ENCODE measurements at places on chromosomes 3 and 15.
A peak's percentile ranks its signal among the peaks of the same experiment; 100 is the strongest.

DNA sequence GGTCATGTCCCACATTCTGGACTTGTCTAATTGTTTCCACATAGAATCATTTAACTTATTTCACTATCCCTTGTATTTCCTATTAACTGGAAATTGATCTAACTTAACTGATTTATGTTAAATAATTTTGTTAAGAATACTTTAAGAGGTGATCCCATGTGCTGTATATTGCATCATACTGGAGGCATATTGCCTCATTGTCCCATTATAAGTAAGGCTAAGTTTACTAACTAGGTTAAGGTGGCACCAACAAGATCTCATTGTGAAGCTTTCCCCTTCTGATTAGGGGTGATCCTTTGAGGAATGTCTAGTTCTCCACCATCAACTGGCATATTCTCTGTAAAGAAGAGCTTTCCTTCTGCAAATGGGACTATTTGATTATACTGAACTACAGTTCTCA is 24.4 kb downstream of the MAP1A start:
- no peak for DNase-seq

GRCh38 chr3:65854606-65855304 is 184.0 kb downstream of the MAGI1 start:
- no peak for DNase-seq

- no peak for DNase-seq
Observed at GRCh38 chr3:174620138-174620537, 239.0 kb upstream of the NAALADL2 start.

DNA sequence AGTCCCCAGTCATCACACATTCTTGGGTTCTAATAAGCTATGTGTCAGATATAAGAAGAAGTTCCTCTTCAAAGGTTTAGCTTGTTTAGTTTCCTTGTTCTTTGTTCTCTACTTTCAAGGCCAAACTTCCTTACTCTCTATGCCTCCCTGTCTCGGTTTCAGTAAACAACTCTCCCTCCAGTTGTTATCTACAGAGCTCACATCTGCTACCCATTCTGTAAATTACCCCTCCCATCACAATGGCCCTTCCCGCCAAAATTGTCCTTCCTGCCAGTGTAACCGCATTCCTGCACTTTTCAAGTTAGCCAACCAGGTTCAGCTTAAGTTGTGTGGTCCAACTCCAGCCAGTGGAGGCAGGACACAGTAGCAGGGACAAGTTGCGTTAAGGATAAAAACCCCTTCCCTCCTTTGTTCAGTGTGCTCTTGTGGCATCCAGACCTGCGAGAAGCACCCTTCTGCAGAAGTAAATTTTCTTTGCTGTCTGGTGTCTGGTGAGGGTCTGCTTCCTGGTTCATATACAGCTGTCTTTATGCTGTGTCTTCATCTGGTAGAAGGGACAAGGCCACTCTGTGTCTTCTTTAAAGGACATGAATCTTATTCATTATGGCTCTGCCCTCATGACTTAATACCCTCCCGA is 342.1 kb upstream of the GRM7 start:
- no peak for DNase-seq

- no peak for DNase-seq
Observed at GRCh38 chr3:196517162-196517800, 2.1 kb upstream of the SMCO1 start.

GRCh38 chr15:99826157-99826780 is 93.0 kb upstream of the LYSMD4 start:
- no peak for DNase-seq

DNA sequence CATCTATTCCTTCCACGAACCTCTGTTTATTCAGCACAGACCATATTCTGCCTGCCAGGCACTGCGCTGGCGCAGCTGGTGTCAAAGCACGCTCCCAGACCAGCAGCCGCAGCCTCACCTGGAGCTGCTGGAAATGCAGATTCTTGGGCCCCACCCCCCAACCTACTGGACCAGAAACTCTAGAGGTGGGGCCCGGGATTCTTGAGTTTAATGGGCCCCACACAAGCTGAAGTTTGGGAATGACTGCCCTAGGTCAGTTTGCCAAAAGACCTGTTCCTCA is 7.0 kb downstream of the CHST13 start:
- DNase-seq = no peak

GRCh38 chr3:109387201-109387600 is 49.9 kb upstream of the DPPA4 start:
- no peak for DNase-seq

- no peak for DNase-seq
Observed at GRCh38 chr15:80289528-80290495, 37.8 kb upstream of the CTXND1 start.

- no peak for DNase-seq
Observed at GRCh38 chr3:101812895-101813294, 33.9 kb downstream of the NXPE3 start.

DNA sequence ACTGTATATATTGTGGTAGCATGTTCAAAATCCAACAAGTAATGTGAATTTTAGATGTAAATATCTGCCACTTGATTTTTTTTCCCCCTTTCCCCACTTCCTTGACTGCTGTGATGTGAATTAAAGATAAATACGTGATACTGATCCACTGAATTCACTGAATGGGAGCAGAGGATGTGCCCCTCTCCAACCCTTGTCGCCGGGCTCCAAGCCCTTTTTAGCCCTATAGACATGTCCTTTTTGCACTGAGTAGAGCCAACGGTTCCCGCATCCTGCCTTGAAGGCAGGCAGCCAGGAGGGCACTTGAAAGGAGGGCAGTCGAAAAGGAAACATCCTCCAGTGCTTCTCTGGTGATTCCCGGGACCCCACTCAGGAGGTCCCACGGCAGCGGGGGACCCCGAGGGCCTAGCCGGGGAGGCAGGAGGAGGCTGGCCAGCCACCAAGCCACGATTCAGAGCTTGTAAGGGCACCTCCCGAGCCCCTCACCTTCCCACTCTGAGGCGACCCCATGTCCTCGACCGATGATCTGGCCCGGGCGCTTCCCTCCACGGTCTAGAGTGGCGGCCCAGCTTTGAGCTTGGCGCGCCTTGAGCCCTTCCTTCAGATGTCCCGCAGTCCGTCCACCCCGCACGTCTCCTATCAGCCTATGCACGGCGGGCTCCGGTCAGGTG is 901 bp upstream of the MANF start:
- DNase-seq = no peak

DNA sequence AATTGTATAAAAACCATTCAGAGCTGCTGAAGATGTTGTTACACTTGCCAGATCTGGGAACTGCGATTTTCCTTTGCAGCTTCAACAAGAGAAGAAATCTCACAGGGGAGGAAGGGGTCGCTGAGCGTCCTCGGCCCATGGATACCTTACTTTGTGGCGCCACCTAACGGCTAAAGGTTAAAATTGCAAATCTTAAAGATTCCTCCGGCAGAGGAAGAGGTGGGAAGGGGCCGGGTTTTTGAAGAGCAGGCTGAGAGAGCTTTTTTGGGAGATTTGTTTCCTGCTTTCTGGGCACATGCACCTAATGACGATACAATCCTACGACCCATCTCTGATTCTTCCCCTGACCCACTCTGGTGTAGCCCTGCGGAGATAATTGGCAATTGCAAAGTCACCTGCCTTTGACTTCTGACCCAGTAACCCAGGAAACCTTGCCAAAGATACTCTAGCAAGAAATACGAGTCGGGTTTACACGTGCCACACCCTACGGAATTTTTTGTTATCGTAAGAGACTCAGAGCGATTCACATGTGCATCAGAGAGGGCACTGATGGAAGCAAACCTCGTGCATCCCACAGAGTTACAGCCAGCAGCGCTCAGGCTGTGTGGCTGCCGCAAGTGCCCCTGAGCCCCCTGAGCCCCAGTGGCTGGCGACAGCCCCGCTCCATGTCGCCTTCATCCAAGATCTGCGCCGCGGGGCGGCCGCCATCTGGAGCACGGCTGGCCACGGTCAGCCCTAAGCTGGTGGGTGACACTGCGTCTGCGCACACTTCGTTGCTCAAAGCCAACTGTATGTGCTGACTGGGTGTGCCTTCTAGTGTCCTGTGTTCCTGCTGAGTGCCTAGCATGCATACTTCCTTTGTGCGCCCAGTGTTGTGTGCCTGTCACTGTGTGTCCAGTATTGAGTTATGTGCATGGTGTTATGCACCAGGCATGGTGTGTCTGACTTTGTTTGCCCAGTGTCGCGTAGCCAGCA is 55.2 kb upstream of the CHRNA7 start:
- peak; percentile 3 for DNase-seq

DNA sequence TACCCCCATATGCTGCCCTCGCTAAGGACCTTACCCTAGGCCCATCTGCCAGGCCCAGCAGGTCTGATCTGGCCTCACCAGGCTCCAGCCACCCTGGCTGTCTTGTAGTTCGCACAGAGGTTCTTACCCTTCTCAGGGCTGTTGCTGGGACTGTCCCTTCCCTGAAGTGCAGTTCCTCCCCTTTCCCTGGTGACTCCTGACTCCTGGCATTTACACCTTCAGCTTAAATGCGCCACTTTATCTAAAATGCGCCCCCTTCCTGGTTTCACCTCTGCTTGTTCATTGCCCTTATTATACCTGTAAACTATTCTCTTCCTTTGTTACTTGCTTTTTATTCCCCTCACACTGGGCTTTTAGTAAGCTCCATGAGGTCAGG is 835 bp upstream of the TTLL3 start:
- DNase-seq = no peak

DNA sequence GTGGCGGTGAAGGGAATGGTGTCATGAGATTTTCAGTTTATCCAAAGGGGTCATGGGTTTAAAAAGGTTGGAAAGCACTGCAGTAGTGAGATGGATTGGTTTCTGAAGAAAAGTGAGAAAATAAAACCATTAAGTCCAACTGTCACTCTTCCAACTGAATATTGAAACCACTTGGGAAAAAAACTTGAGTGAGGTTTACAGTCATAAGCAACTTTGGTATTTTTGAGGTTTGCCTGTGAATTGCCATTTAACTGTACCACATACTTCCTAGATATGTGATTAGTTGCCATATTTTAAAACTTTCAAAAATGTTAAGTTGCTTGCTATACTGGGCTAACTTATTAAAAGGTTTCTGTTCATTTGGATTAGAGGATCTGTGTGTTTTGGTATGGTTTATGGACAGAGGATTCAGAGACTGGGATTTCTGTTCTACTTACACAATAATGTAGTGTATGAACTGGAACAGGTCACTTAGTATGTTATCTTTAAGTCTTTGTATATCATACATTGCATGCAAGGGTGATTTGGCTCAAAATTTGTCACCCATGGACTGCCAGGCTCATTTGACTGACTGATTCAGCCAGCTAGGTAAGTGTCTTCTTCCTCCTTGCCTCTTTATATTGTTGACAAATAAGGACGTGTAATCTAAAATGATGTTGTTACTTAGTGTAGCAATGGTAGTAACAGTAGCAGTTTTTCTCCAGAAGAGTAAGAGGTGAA is 201.4 kb upstream of the EOMES start:
- DNase-seq = no peak
